Left lung (tissue), 14 donors: ENCODE measurements at places on chromosomes 4 and X.
A peak's percentile ranks its signal among the peaks of the same experiment; 100 is the strongest.

DNA sequence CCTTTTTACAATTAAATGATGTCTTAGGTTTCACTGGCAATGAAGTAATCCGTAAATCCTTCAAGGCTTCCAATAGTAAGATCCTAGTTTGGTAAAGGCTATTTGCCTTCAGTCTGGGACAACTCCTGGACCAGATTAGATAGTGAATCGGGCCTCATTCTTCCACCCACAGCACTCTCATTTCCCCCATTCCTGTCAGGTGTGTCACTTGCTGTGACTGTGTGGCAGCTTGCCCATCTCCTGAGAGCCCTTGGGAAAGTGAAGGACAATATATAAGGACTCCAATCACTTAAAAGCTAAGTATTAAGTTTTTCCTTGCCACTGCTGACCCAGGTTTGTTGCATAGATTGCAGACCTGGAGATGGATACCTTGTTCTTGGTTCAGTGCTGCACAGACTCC, 3.3 kb upstream of the GASK1B start:
- peak; percentile 24 for DNase-seq

- DNase-seq, result no peak
These were observed 238.8 kb downstream of the LDB2 start for GRCh38 chr4:16659694-16660093.

DNA sequence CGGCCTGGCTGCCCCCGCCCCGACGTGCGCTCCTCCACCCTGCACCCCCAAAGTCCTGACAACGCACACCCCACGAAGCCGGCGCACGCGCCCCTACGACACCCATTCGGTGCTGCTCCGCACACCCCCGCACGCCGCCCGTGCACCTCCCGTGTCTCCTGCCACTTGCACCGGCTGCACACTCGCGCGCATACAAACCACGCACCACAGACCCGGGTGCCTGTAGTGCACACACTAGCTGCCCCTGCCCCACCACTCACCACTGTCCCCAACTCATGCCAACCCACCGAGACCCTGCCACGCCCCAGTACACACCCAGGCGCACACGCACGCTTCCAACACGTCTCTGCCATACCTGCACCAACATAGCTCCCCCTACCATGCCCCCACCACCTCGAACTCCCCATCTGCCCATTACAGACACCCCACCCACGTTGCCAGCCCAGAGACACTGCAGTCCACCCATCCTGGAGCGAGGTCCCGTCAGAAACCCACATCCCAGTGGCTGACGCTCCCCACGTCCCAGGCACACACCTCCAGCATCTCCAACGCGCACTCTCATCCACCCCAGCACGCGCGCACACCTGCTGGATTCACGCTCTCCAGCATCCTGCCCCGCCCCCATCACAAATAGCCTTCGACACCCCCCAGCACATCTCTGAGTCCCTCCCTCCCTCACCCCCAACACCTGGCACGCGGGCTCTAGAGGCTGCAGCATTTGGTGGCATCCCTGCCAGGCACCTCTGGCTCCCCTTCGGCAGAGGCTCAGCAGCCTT, 4.2 kb upstream of the DUSP9 start:
- DNase-seq, result no peak

- DNase-seq, result peak; percentile 96
These were observed at the start of gene STBD1 for GRCh38 chr4:76305971-76306881. STBD1 (plus strand) TSS chr4:76306733; CDS start chr4:76306770, 37 bp downstream.

GRCh38 chr4:92120810-92121498, 182.8 kb upstream of the GRID2 start:
- no peak for DNase-seq
